ENCODE measurements at places on chromosomes 3 and 15. TPM values are rescaled to one million over a fixed set of nuclear protein-coding genes. Genes with fewer than 3 reads are reported as not detected.

GRCh38 chr3:4979428-4980228 is at the start of gene BHLHE40:
Gene BHLHE40 (plus strand): TSS chr3:4979437. CDS start chr3:4979719, 282 bp downstream.
- DNase-seq, result no peak
- peak within 1 kb of the TSS; percentile 99 for H3K27ac ChIP-seq
- H3K4me1 ChIP-seq, result peaks cover 44% of the 10 kb centered on the region
- H3K27me3 ChIP-seq, result no peaks in the 10 kb centered on the region
- H3K4me3 ChIP-seq, result peak within 1 kb of the TSS; percentile 93
- peaks cover 55% of the 10 kb centered on the region for H3K36me3 ChIP-seq

DNA sequence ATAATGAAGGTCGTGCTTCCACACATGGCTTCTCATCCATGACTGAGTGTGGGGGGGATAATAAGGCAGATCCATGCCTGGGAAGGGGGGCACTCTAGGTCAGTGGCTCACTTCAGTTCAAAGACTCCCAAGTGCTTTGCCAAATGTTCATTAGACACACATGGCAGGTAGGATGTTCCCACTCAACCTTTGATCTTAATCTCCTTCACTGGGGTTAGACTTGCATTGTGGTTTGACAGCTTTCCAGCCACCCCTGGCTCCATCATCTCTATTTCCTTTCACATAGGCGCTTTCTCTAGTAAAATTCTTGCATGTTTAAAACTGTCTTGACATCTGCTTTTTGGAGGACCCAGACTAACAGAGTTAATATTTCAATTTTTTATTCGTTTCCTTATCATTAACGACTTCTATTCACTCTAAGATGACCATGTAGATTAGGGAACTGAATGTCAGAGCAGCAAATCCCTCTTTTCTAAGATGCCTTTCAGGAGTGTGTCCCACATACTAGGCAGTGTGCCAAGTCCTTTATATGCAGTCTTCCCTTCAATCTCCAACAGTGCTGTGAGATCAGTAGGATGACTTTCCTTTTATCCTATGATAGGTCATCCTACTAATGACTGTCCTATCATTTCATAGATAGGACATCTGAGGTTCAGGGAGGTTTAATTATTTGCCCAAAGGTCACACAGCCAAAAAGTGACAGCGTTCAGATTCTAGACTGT is 57.9 kb downstream of the BTD start:
- H3K27me3 ChIP-seq, result peaks cover 12% of the 10 kb centered on the region
- no peak overlapping the region for H3K27ac ChIP-seq
- H3K4me1 ChIP-seq, result peaks cover 10% of the 10 kb centered on the region
- DNase-seq, result no peak
- H3K36me3 ChIP-seq, result peaks cover 36% of the 10 kb centered on the region

ZNF774 gene
- 2.1 TPM for total RNA-seq

GRCh38 chr15:56608140-56608778 is 125.0 kb downstream of the ZNF280D start:
- no peak for DNase-seq
- no peak overlapping the region for H3K27ac ChIP-seq
- H3K36me3 ChIP-seq, result no peaks in the 10 kb centered on the region
- H3K4me3 ChIP-seq, result no peak overlapping the region
- H3K4me1 ChIP-seq, result peaks cover 11% of the 10 kb centered on the region

DNA sequence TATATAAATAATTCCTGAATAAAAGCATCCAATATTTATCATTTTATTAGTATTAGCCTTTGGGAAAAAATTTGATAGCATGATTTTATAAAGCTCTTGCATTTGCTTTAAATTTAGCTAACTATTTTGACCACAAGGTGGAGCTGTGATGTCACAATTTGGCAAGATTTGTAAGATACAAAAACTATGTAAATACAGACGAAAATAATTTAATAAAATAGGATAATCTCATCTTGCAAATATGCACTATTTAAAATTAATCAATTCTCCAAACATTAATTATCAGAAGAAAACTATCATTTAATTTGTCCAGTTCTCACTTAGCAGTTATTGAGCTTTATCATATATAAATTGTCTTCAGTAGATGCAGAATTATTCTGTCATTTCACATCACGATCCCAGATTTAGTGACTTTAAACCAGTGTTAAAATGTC is 95.4 kb downstream of the PLOD2 start:
- H3K27me3 ChIP-seq, result peaks cover 3% of the 10 kb centered on the region
- DNase-seq, result no peak
- no peaks in the 10 kb centered on the region for H3K36me3 ChIP-seq
- H3K4me1 ChIP-seq, result no peaks in the 10 kb centered on the region
- H3K4me3 ChIP-seq, result no peak overlapping the region

CLRN1 gene
- total RNA-seq, result not detected

- no peaks in the 10 kb centered on the region for H3K27me3 ChIP-seq
- no peak overlapping the region for H3K4me3 ChIP-seq
- H3K36me3 ChIP-seq, result no peaks in the 10 kb centered on the region
- H3K4me1 ChIP-seq, result no peaks in the 10 kb centered on the region
These were observed 390.1 kb downstream of the IL20RB start for GRCh38 chr3:137347817-137348368.

ACSBG1 gene
- total RNA-seq, result not detected

PPP1R14D gene
- not detected for total RNA-seq

GRCh38 chr3:172707967-172708366 is 2.9 kb downstream of the NCEH1 start:
- no peaks in the 10 kb centered on the region for H3K36me3 ChIP-seq
- H3K27ac ChIP-seq, result no peak overlapping the region
- peaks cover 20% of the 10 kb centered on the region for H3K4me1 ChIP-seq
- no peak overlapping the region for H3K4me3 ChIP-seq
- no peak for DNase-seq
- no peaks in the 10 kb centered on the region for H3K27me3 ChIP-seq

DNA sequence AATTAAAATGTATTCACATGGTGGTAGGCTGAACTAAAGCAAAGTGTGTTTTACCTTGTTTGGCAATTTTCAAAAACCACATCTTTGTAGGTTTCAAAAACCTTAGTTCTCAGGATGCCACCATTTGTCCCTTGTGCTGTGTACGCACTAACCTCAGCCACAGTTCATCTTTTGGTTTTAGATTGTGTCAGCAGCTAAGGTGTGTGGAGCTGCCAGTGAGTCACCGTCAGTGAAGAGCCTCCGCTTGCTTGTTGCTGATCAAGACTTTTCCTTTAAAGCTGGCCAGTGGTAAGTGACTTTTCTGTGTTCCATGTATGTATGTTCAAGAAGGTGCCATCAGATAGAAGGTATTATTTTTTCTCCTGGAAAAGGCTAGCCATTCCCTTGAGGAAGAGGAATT is 21.1 kb downstream of the OXNAD1 start:
- H3K27ac ChIP-seq, result peak overlapping the region; percentile 96
- H3K4me3 ChIP-seq, result peak overlapping the region; percentile 90
- DNase-seq, result peak; percentile 87
- no peaks in the 10 kb centered on the region for H3K27me3 ChIP-seq

Data from activated CD8-positive, alpha-beta memory T cell treated with anti-CD3 and anti-CD28 coated beads, Interleukin-2, amount 10 ng/mL, durations not matched to agents 7 days and 5 days (primary cell).